Cardiac muscle cell (in vitro differentiated cells and primary cell): ENCODE measurements at places on chromosomes 6 and 20. TPM values are rescaled to one million over a fixed set of nuclear protein-coding genes. Genes with fewer than 3 reads are reported as not detected.

The RTF2 gene
- polyA plus RNA-seq, result 110 and 139 TPM in 2 replicates

The IL17F gene
- polyA plus RNA-seq, result not detected in 2 replicates

The TCF15 gene
- polyA plus RNA-seq, result 2.4 and 3.0 TPM in 2 replicates

The PLG gene
- polyA plus RNA-seq, result 0.71 and 0.79 TPM in 2 replicates

The CASS4 gene
- polyA plus RNA-seq, result not detected in 2 replicates

The STMND1 gene
- polyA plus RNA-seq, result not detected in 2 replicates

The SLC32A1 gene
- polyA plus RNA-seq, result not detected in 2 replicates
